ENCODE measurements at places on chromosomes 4 and X. TPM values are rescaled to one million over a fixed set of nuclear protein-coding genes. Genes with fewer than 3 reads are reported as not detected.
A peak's percentile ranks its signal among the peaks of the same experiment; 100 is the strongest.

GRCh38 chrX:46965125-46965758 lies 53.0 kb downstream of the JADE3 start:
- H3K27me3 ChIP-seq = no peaks in the 10 kb centered on the region
- H3K36me3 ChIP-seq = no peaks in the 10 kb centered on the region
- no peaks in the 10 kb centered on the region for H3K4me1 ChIP-seq
- no peak overlapping the region for H3K4me3 ChIP-seq
- no peak for DNase-seq

HS6ST2 gene
- total RNA-seq = 4.0 TPM

- peaks cover 87% of the 10 kb centered on the region for H3K36me3 ChIP-seq
- no peaks in the 10 kb centered on the region for H3K27me3 ChIP-seq
- no peak overlapping the region for H3K27ac ChIP-seq
- H3K4me3 ChIP-seq = no peak overlapping the region
- H3K4me1 ChIP-seq = no peaks in the 10 kb centered on the region
Measured at GRCh38 chrX:290476-291166, 9.4 kb downstream of the PLCXD1 start.

DNA sequence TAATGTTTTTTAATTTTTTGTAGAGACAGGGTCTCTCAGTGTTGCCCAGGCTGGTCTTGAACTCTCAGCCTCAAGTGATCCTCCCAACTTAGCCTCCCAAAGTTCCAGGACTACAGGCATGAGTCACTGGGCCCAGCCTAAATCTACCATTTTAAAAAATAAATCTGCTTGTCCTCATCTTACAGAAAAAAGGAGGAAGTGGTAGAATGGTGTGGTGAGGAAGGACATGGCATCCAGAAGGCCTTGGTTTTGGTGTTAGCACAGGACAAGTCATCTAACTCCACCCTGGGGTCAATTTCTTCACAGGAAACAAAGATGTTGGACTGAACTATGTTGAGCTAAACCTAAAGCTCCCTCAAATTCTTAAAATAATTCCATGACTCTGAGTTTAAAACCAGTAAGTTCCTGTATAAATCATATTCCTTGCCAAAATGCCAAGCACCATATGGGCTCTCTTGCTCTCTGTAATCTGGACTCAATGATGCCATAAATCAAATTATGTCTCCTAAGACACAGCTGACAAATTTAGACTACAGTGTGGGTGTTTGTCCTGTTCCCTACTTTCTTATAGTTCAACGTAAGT lies 253.9 kb upstream of the NOCT start:
- no peak for DNase-seq
- H3K4me3 ChIP-seq = no peak overlapping the region
- no peak overlapping the region for H3K27ac ChIP-seq
- H3K4me1 ChIP-seq = no peaks in the 10 kb centered on the region
- no peaks in the 10 kb centered on the region for H3K27me3 ChIP-seq

DNA sequence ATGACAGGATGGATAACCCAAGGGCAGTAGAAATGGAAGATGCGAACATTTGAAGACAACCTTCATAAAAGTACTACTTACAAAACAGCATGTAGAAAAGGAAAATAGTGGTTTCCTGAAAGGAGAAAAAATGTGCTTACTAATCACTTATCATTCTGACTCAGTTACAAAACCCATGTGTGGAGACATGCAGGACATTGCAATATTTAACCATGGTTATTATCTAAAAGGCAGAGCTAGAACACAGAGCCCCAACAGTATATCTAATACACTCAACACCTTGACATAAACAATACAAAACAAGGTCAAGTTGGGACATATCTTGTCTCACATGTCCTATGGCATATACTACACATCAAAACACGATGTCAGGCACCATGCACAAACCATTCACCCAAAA lies 55.9 kb downstream of the EIF4E start:
- peaks cover 15% of the 10 kb centered on the region for H3K36me3 ChIP-seq
- no peak overlapping the region for H3K4me3 ChIP-seq
- H3K27ac ChIP-seq = no peak overlapping the region

PHEX gene
- total RNA-seq = 0.73 TPM

DNA sequence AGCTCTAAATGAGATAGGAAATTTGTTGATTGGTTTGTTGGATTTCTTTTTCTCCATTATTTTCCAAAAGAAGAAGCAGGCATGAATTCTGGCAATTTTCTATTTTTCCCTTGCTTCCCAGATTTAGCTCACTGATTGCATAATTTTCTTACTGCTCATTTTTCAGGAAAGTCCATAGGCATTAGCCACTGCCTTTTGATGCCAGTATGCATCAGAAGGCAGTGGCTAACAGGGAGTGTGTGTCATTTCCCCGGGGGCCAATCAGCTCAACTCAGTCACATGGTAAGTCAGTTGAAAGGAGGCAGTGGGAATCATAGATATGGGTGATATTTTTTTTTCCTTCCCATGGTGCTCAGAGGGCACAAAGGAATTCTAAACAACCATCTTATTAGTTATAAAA lies 156.7 kb downstream of the TRIML1 start:
- H3K36me3 ChIP-seq = no peaks in the 10 kb centered on the region
- H3K27me3 ChIP-seq = no peaks in the 10 kb centered on the region
- no peak for DNase-seq
- no peaks in the 10 kb centered on the region for H3K4me1 ChIP-seq
- no peak overlapping the region for H3K4me3 ChIP-seq

GRCh38 chr4:145786261-145786660 lies 106.3 kb downstream of the C4orf51 start:
- no peaks in the 10 kb centered on the region for H3K36me3 ChIP-seq
- no peak overlapping the region for H3K4me3 ChIP-seq
- H3K27ac ChIP-seq = no peak overlapping the region
- no peaks in the 10 kb centered on the region for H3K4me1 ChIP-seq

DNA sequence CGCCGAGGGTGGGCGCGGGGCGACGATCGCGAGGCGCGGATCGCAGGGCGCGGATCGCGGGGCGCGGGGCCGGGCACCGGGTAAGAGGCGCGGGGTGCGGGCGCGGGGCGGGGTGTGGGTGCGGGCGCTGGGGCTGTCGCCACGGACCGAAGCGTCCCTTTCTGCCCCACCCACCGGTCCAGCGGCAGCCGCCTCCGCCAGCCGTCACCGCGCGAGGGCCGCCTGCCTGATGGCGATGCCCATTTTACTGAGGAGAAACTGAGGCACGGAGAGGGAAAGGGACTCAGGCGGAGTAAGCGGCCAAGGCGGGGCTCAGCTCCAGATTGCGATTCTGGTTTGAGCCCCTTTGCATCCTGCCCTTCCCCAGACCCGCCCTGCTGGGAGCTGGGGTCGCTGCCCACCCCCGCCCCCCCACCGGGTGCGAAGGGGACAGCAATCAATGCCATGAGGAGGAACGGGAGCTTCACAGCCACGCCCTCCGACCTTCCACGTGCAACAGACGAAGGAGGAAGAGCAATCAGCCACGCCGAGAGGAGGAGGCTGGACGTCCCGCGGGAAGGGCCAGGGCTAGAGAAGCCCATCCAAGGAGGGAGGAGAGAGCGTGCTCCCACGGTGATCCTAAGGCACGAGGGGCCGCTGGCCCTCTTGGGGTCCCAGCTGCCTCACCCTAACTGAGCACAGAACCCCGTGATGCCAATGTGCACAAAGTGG lies 10.9 kb upstream of the MAN2B2 start:
- H3K4me3 ChIP-seq = peak overlapping the region; percentile 52
- peak; percentile 25 for DNase-seq

GAGE2A gene
- not detected for total RNA-seq

QRFPR gene
- not detected for total RNA-seq

GRCh38 chrX:120453985-120454384 lies 15.1 kb downstream of the LAMP2 start:
- no peaks in the 10 kb centered on the region for H3K27me3 ChIP-seq
- no peak overlapping the region for H3K4me3 ChIP-seq

- no peak for DNase-seq
- H3K27ac ChIP-seq = no peak overlapping the region
- H3K36me3 ChIP-seq = no peaks in the 10 kb centered on the region
- peaks cover 14% of the 10 kb centered on the region for H3K4me1 ChIP-seq
- no peak overlapping the region for H3K4me3 ChIP-seq
- H3K27me3 ChIP-seq = no peaks in the 10 kb centered on the region
Measured at GRCh38 chr4:26964994-26965393, 104.4 kb downstream of the STIM2 start.

ADH7 gene
- not detected for total RNA-seq

DNA sequence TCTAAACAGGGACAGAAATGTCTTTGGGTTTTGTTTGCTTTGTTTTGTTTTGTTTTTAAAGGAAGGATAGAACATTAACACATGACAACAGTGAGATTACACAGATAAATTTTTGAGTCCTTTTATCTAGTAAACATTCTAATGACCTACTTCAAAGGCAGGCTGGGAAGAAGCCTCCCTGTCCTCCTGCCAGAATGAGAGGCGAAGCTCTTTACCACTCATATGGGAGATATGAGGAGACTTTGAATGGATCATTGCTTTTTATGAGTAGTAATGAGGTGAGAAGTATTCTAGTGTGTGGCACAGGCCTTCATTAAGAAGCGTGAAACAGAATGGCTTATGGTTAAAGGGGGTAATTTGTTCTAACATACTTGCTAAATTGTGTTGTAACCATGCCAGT lies 172.0 kb downstream of the FBXO8 start:
- H3K4me3 ChIP-seq = no peak overlapping the region
- H3K4me1 ChIP-seq = no peaks in the 10 kb centered on the region
- H3K27ac ChIP-seq = no peak overlapping the region
- H3K27me3 ChIP-seq = peaks cover 3% of the 10 kb centered on the region

- H3K27me3 ChIP-seq = no peaks in the 10 kb centered on the region
- H3K4me3 ChIP-seq = no peak overlapping the region
- peak; percentile 8 for DNase-seq
- peaks cover 3% of the 10 kb centered on the region for H3K4me1 ChIP-seq
- H3K27ac ChIP-seq = no peak overlapping the region
Measured at GRCh38 chrX:119617517-119618164, 11.4 kb upstream of the NKRF start.

- H3K4me1 ChIP-seq = peaks cover 22% of the 10 kb centered on the region
- no peaks in the 10 kb centered on the region for H3K36me3 ChIP-seq
- H3K27ac ChIP-seq = no peak overlapping the region
- no peaks in the 10 kb centered on the region for H3K27me3 ChIP-seq
- no peak overlapping the region for H3K4me3 ChIP-seq
Measured at GRCh38 chr4:113623274-113623894, 138.2 kb downstream of the CAMK2D start.

GRCh38 chr4:15837591-15837990 lies 59.5 kb downstream of the CD38 start:
- DNase-seq = no peak
- no peak overlapping the region for H3K4me3 ChIP-seq

GRCh38 chrX:41616935-41617334 lies 71.8 kb upstream of the GPR34 start:
- no peaks in the 10 kb centered on the region for H3K4me1 ChIP-seq
- no peak for DNase-seq
- no peak overlapping the region for H3K4me3 ChIP-seq
- H3K36me3 ChIP-seq = no peaks in the 10 kb centered on the region

DNA sequence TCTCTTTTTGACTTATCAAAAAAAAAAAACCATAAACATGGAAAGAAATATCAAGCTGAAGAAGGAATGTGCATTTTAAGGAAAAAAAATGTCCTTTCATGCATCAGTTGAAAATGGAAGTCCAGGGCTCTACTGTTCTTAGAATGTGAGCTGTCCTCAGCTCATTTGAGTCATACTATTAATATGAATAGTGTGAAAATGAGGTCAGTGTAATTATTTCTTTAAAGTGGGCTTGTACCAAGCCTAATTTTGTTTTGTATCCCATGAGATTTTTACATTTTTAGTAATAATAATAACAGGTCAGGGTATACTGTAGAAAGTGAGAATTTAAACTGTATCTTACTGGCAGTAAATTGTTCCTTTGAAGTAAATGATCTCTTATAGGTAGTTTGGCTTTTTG lies 148.5 kb downstream of the NAA11 start:
- no peaks in the 10 kb centered on the region for H3K36me3 ChIP-seq
- H3K4me3 ChIP-seq = no peak overlapping the region
- DNase-seq = no peak
- H3K27ac ChIP-seq = no peak overlapping the region
- no peaks in the 10 kb centered on the region for H3K27me3 ChIP-seq

USP51 gene
- total RNA-seq = 1.2 TPM

DNA sequence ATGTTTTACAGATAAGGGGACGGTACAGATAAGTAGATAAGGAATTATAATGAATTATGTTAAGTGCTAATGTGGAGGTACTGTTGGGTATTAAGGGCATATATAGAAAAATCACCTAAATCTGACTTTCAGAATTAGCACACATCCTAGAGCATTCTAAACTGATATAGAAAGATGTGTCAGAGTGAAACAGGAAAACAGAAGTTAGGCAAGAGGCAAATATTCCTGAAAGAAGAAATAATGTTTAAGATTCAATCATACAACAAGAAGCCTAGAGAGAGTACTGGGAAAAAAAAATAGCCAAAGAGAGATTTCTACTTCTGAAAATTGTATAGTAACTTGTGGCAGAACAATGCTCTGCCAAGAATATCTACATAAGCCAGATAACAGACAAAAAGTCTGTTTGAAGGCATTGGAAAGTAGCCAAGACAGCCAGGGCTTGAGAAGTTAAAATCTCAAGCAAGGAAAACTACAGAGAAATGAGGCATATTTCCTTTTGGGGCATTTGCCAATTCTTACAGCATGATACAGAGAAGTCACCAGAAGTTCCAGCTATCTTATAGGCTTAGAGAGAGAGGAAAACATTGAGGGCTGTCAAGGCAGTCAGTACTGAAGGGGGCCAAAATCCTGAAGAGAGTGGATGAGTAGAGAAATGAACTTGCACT lies 646.0 kb downstream of the RPA4 start:
- no peak overlapping the region for H3K27ac ChIP-seq
- H3K27me3 ChIP-seq = no peaks in the 10 kb centered on the region
- H3K4me1 ChIP-seq = no peaks in the 10 kb centered on the region
- DNase-seq = peak; percentile 8

GRCh38 chr4:57051095-57051494 lies 59.1 kb downstream of the IGFBP7 start:
- H3K36me3 ChIP-seq = no peaks in the 10 kb centered on the region
- no peak for DNase-seq
- no peak overlapping the region for H3K4me3 ChIP-seq
- no peak overlapping the region for H3K27ac ChIP-seq

- no peak overlapping the region for H3K27ac ChIP-seq
- H3K36me3 ChIP-seq = no peaks in the 10 kb centered on the region
- peaks cover 15% of the 10 kb centered on the region for H3K4me1 ChIP-seq
Measured at GRCh38 chr4:24245491-24245820, 338.9 kb downstream of the DHX15 start.

DNA sequence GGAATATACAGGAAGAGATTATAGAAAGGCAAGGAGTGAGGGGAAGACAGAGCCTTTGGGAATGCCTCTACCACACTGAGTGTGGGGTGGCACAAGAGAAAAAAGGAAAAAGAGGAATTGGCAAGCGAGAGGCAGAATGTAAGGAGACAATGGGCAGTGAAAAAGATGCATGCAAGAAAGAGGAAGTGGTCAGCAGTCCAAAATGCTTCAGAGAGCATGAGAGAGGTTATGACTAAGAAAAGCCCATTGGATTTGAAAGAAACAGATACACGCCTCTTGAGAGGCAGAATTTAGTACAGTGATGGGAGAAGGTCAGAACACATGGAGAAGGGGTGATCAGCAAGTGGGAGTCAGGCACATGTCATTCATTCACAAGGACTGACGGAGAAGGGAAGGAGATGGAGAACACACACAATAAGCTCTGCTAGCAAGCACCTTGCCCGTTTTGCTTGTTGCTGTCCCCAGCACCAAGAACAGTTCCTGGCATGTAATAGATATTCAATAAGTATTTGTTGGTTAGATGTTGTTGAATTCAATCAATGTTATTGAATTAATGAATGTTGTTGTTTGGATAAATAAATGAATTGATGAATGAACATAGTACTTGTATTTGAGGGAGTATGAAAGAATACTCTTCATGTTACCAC lies 6.3 kb downstream of the DCHS2 start:
- H3K27ac ChIP-seq = no peak overlapping the region
- H3K4me3 ChIP-seq = no peak overlapping the region
- H3K27me3 ChIP-seq = peaks cover 12% of the 10 kb centered on the region

GRCh38 chr4:184384056-184384809 lies 90.1 kb downstream of the IRF2 start:
- H3K27me3 ChIP-seq = no peaks in the 10 kb centered on the region
- peak; percentile 78 for DNase-seq
- H3K27ac ChIP-seq = peak overlapping the region; percentile 88
- peaks cover 62% of the 10 kb centered on the region for H3K4me1 ChIP-seq
